ENCODE measurements at places on chromosomes 13 and 19. TPM values are rescaled to one million over a fixed set of nuclear protein-coding genes. Genes with fewer than 3 reads are reported as not detected.

Gene ONECUT3
- total RNA-seq, result not detected

Gene OR2Z1
- total RNA-seq, result not detected

Gene RNF17
- total RNA-seq, result not detected

DNA sequence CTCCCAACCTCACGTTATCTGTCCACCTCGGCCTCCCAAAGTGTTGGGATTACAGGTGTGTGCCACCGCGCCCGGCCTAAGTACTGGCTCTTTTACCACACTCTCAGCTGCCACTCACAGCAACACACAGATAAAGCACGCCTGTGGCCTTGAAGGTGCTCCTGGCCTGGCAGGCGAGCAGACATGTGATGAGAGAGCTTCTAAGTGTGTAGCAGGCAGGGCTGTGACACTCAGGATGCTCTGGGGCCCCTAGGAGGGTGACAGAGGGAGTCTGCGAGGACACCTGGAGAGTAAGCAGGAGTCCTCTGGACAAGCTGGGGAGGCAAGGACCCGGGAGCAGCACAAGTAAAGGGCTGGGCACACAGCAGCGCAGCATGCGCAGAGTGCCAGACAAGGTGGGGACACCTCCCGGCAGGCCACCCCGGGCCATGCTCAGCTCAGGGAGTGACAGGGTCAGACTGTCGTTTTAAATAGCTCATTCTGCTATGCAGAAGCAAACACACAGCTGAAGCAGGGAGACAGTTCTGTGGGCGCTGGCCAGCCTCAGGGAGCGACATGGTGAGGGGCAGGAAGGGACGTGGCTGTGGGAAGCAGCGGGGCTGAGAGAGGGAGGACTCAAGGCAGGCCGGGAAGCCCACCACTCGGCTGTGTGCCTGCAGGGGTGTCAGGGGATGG, 26.5 kb downstream of the MED26 start:
- no peak for DNase-seq

DNA sequence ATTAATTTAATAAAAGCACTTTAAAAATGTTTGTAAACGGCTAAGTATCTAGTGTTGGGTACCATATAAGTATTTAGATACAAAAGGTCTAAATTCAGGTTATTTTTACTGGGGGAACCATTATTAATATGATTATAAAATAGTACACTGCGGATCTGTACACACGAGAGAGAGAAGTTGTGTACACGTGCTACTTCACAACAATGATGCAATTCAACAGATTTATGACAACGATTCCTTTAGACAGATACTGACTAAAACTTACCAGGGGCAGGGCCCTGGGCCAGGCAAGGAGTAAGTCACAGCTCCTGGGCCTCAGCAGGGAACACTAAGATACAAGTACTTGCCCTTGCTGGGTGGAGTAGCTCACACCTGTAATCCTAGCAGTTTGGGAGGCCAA, 29.1 kb upstream of the TPTE2 start:
- DNase-seq, result no peak

DNA sequence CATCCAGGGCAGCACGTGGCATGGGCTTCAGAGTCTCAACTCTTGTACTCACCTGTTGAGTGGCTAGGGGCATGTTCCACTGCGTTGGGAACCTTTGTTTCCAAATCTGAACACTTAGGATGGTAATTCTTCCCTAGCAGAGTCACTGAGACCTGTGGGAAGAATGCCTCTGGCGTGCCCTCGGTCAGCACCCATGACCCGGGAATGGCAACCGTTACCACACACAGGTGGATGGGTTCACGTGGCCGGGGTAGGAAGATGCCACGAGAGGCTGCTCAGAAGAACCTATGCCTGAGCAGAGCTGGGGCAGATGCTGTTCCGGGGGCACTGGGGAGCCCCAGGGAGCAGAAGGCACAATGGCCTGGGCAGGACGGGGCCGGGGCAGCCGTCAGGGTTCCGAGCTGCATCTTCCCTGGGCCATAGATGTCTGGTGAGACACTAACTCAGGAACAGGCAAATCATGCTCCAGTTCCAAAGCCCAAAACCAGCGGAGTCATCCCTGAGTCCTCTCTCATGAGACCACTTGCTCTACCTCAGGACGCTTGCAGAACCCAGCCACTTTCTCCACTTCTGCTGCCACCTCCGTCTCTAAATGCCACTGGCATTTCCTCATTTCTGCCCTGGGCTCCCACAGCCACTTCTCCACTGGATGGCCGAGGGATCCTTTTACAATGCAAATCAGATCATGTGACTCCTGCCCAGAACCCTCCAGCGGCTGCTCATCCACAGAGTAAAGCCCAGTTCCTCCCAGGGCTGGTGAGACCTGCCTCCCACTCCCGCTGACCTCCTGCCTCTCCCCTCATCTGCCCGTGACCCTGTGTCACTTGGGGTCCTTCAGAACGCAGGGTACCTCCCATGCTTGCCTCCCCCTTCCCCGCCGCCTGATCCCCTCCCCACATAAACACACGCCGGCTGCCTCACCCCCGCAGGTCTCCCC, 36.7 kb downstream of the FAM124A start:
- DNase-seq, result no peak

All from ascending aorta (tissue), 2 donors.